Head of caudate nucleus (tissue), 42 donors: ENCODE measurements at places on chromosomes 2 and 18.

DNA sequence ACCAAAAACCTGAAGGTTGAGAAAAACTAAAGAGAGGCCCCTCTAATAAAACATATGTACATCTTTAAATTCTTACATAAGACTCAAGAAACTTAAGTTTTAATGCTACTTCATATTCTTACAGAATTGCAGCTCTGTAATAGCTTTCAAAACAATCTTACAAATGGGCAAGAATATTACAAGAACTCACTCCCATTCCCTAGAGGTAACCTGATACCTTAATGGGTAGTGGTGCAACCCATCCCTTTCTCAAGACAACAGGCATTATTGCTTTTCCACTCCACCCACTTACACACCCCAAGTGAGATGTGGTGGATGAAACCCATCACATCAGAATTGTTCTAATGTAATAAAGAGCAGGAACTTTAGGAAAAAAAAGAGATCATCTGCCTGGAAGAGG is 103.7 kb downstream of the RBMS1 start:
- no peak for DNase-seq

GRCh38 chr2:181348107-181348837 is 108.9 kb upstream of the ITGA4 start:
- DNase-seq, result no peak

- DNase-seq, result no peak
These were observed 86.0 kb downstream of the NRP2 start for GRCh38 chr2:205768341-205768740.

DNA sequence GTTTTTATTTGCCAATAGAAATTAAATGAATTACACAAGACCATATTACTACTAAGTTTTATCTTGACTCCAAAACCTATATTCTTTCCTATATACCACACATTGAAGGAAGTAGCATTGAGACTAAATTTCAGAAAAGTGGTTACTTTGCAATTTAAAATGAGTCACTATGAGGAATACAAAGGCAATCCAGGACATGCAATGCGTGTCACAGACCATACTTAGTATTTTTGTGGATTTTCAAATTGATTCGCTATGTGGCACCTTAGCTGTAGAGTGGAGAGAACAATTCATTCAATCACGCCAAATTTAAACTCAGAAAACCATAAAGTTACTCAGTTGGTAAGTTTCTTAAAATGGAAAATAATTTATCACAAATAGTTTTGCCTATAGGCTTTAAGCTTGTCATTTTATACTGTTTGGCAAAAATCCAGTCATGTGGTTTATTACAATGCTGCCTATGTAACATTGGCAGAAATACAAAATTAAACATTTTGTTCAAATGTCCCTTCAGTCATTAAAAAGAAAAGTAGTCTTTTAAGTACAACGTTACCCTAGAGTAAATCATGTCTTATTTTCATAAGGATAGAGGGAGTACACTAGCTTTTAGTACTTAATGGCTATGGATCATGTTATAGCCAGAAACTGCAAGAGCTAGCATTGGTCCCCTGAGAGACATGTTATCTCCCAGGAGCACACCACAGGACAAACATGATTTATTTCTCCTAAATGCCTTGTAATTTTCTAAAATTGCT is 222.8 kb upstream of the CDH7 start:
- no peak for DNase-seq

- DNase-seq, result no peak
These were observed 1112.3 kb downstream of the DSC3 start for GRCh38 chr18:29930231-29930630.
